ENCODE measurements at places on chromosomes 3 and 15. TPM values are rescaled to one million over a fixed set of nuclear protein-coding genes. Genes with fewer than 3 reads are reported as not detected.

BNIP2 gene
- 70.7 TPM for total RNA-seq

TNIK gene
- total RNA-seq = 1.9 TPM

MYO5A gene
- 61.1 TPM for total RNA-seq

FOXB1 gene
- total RNA-seq = 0.64 TPM

RARB gene
- total RNA-seq = not detected

TRPM1 gene
- not detected for total RNA-seq

AHSG gene
- total RNA-seq = 0.85 TPM

CIB1 gene
- 193 TPM for total RNA-seq

THRB gene
- total RNA-seq = 3.9 TPM

CP gene
- 5.8 TPM for total RNA-seq

PGBD4 gene
- 2.3 TPM for total RNA-seq

BCHE gene
- 1.5 TPM for total RNA-seq

GOLGA8J gene
- 0.44 TPM for total RNA-seq

LCMT2 gene
- 12.1 TPM for total RNA-seq

AMIGO3 gene
- 0.72 TPM for total RNA-seq

All from Panc1 (cell line).